IMR-90 (cell line): ENCODE measurements at places on chromosomes 11 and 22. TPM values are rescaled to one million over a fixed set of nuclear protein-coding genes. Genes with fewer than 3 reads are reported as not detected.

- DNase-seq = no peak
Observed at GRCh38 chr22:49720279-49720959, 107.3 kb downstream of the BRD1 start.

DNA sequence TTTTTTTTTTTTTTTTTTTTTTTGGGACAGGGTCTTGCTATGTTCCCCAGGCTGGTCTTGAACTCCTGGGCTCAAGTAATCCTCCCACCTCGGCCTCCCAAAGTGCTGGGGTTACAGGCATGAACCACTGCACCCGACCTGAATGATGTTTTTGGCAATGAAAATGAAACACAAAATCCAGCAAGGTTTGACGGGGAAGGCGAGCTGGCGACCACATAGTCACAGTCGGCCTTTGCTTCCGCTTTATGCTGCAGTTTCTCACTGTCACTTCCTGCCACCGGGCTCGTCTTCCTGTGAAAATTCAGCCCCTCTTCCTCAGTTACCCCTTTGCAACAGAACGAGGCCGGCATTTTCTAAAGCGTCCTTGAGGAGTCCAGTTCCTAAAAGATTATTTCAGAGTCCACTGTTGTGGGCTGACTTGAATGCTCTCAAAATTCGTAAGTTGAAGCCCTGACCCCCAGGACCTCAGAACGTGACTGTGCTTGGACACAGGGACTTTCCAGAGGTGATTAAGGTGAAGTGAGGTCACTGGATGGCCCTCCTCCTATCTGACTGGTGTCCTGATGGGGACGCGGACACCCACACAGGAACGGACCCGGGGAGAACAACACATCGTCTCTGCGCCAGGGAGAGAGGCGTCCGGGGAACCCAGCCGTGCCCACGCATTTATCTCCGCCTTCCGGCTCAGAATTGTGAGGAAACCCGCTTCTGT lies 2.9 kb upstream of the BID start:
- DNase-seq = no peak

DNA sequence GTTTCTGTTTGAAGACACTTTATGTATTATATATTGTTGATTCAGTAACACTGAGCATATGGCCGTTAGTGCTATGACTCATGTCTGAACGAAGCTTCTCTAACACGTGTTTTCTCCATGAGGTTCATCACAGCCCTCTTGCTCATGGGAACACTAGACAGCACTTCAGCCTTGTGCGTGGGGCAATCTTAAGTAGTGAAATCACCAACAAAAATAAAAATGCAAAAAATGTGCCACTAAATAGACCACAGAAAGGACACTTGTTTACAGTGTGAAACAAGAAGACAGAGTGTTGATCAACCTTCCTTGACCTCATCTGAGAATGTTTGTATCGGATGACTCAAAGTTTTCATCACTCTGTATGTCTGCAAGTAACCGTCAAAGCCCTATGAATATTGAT lies 94.5 kb downstream of the FDX1 start:
- peak; percentile 99 for DNase-seq

DNA sequence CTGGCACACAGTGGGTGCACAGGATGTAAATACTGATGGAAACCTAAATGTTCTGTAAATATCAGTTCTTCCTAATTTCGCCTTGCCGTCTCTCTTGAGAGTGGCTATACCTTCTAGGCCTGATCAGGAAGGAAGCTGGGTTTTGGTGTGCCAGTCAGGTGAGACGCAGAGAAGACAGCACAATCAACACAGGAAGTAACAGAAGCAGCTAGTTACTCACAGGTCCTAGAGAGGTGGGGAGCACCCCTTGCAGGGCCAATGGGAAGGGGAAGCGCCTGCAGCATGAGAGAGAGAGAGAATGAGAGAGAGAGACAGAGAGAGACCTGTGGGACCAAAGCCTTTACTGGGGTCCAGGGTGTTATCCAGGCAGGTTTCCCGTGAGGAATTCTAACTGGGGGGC lies 80.8 kb downstream of the FBLN1 start:
- no peak for DNase-seq

DNA sequence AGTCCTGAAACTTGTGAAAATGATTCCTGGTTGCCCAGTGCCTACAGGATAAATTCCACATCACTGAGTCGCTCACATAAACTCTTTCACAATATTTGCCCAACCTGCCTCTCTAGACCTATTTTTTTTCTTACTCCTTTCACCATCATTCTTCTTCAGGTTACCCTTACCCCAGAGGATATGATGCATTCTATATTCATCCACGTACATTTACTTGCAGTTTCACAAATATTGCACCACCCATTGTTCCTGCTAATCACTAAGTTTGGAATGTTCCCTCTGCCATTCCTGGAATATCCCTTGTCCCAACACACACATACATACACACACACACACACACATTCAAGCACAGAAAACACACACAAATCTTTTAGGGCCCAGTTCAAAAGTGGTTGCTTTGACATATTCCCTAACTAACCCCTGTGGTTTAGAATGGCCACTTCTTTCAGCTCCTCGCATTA lies 379.5 kb downstream of the ETS1 start:
- DNase-seq = peak; percentile 91

GRCh38 chr22:30287648-30288418 lies 1.5 kb downstream of the CASTOR1 start:
- peak; percentile 90 for DNase-seq

- no peak for DNase-seq
Observed at GRCh38 chr11:59172345-59173079, 580 bp downstream of the DTX4 start.

- peak; percentile 56 for DNase-seq
Observed at GRCh38 chr11:115423728-115424459, 80.3 kb downstream of the CADM1 start.

DNA sequence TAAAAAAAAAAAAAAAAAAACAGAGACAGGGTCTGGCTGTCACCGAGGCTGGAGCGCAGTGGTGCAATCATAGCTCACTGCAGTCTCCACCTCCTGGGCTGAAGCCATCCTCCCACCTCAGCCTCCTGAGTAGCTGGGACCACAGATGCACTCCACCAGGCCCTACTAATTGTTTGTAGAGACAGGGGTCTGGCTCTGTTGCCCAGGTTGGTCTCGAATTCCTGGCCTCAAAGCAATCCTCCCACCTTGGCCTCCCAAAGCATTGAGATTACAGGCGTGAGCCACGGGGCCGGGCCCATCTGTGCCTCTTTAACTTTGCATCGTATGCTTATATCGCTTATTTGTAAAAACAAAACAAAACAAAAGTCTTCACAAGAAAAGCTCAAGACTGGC lies 3.1 kb downstream of the CPT1A start:
- no peak for DNase-seq

DNA sequence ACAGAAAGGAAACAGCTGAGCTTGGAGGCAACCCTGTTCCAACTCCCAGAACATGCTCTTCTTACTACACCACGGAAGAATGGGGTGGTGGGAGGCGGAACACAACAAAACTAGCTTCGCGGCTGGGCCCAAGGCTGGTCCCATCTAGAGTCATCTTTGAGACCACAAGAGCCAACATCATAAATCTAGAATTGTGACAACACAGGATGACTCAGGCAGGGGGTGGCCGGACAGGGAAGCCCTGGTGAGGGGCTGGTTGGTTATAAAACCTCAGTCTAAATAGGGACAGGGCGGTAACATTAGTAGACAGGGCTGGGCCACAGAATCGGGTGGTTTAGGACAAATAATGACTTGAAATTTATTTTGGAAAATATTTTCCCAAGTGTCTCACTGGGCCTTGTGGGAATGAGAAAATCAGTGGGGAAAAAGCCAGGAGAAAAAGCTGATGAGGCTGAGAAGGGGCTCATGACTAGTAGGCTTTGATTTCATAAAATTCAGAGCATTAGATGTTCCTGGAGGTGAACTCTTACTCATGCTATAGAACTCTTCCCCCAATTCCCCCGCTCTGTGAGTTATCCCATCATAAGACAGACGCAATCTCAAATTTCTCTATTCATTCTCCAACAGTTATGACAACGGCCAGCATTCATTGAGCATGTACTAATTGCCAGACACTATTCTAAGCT lies 151.8 kb upstream of the TIMP3 start:
- DNase-seq = peak; percentile 81

DNA sequence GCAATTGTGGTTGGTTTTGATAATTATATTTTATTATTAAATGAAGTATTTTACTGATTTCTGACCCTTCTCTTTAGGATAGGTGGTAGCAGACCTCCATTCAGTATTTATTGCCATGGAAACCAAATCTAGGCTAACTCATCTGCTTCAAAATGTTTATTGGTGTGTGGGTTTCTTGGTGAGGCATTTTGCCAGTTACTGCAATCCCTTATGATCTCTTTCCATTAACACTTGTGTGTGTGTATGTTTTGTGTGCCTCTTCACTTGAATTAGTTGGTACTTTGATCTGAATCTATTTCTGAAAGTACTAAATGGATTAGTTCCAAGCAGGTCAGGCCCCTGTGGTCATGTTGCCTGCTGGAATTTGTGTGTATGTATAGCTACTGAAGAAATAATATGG lies 184.4 kb upstream of the C11orf87 start:
- DNase-seq = no peak

- no peak for DNase-seq
Observed at GRCh38 chr11:8370812-8371515, 107.3 kb upstream of the LMO1 start.

DNA sequence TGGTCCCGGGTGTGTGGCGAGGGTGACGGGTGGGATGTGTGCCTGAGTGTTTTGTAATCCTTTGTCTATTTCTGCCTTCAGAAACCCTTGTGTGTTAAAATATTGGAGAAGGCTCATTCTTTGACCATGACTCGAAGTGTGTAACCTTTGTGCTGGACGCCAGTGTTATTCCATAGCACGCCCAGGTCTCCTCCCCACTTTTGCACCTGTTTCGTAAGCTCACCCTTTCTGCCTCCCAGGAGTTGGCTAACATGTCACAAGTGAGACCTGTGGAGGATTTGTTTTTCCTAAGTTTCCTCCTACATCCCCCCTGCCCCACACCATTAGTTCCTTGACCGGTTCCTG lies 382 bp downstream of the C11orf54 start:
- peak; percentile 68 for DNase-seq

- DNase-seq = peak; percentile 65
Observed at GRCh38 chr11:70270877-70271648, 573 bp downstream of the PPFIA1 start.

DNA sequence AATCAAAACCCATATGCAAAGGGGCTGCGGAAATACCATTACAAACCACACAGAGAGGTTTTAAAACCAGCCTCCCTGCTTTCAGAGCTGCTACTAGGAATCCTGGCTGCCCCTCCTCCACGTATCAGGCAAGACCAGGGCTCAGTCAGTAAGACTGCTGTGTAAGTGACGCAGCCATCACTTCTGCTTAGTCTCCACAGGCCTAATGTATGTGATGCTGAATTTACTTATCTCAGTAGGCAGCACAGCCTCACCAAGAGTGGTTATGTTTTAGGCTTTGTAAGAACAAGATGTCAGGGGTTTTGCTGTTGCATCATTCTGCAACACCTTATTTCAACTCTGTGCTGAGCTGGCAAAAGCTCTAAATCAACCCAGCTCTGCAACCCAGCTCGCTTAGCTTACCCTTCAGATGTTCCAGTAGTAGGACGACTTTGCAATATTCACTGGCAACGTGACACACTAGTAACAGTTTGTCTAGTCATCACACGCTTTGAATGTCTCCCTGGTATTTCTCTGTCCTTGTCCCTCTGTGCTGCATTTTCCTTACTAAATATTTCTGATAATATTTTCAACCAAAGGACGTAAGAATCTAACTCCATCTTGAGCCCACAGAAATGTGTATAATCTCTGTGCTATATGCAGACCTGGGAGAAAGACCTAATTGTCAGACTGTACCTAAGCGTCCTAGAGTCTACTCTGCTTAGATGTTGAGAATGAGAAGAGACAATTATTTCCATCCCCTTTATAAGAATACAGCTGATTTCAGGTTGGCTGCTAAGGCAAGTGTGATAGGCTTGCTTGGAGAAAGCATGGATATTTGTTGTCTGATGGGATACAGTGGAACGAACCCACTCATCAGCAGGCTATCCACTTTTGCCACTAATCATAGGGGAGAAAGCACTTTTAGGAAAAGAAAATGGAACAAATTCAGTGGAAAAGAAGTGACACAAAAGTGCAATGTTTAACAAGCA lies 72.2 kb downstream of the LARGE2 start:
- DNase-seq = peak; percentile 51

GRCh38 chr22:32219026-32219425 lies 14.2 kb upstream of the RFPL2 start:
- no peak for DNase-seq

DNA sequence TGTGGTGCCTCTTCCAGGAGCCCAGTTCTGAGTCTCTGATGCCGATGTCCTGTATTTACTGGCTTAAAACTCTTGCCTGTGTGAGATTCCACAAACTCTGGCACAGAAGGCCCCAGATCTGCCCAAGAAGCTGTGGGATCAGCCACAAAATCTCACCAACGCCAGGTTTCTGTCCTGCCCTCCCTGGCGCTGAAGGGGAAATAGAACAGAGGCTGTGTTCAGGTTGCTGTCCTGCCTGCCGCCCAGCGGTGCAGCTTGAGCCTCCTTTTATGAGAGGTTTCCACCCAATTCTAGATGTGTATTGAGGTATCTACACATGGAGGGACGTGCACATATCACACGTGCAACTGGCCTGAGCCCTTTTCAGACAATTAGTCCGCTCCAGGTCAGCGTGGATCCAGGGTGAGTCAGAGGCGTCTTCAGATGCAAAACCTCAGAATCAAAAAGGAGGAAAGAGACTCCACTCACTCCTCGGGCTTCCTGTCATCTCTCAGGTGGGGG lies 2.2 kb downstream of the TMEM80 start:
- peak; percentile 76 for DNase-seq

GRCh38 chr11:103295704-103296103 lies 186.5 kb downstream of the DYNC2H1 start:
- DNase-seq = no peak

- DNase-seq = no peak
Observed at GRCh38 chr11:72594493-72595291, 79.5 kb downstream of the PDE2A start.

DNA sequence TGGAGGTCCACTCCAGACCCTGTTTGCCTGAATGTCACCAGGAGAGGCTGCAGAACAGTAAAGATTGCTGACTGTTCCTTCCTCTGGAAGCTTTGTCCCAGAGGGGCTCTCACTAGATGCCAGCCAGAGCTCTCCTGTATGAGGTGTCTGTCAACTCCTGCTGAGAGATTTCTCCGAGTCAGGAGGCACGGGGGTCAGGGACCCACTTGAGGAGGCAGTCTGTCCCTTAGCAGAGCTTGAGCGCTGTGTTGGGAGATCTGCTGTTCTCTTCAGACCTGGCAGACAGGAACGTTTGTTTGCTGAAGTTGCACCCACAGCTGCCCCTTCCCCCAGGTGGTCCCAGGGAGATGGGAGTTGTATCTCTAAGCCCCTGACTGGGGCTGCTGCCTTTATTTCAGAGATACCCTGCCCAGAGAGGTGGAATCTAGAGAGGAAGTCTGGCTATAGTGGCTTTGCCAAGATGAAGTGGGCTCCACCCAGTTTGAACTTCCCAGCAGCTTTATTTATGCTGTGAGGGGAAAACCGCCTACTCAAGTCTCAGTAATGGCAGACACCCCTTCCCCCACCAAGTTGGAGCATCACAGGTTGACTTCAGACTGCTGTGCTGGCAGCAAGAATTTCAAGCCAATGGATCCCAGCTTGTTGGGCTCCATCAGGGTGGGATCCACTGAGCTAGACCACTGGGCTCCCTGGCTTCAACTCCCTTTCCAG lies 99.4 kb downstream of the PDE3B start:
- no peak for DNase-seq

The HORMAD2 gene
- total RNA-seq = not detected in 2 replicates

The C11orf16 gene
- total RNA-seq = not detected in 2 replicates

The NPAT gene
- 10.6 and 13.3 TPM in 2 replicates for total RNA-seq

The F2 gene
- total RNA-seq = not detected in 2 replicates

The FEN1 gene
- 41.9 and 43.9 TPM in 2 replicates for total RNA-seq

The SSRP1 gene
- total RNA-seq = 144 and 146 TPM in 2 replicates

The MMP11 gene
- 1.4 and 2.2 TPM in 2 replicates for total RNA-seq
